Mammary epithelial cell (primary cell): ENCODE measurements at places on chromosomes 7 and 10. TPM values are rescaled to one million over a fixed set of nuclear protein-coding genes. Genes with fewer than 3 reads are reported as not detected.

DNA sequence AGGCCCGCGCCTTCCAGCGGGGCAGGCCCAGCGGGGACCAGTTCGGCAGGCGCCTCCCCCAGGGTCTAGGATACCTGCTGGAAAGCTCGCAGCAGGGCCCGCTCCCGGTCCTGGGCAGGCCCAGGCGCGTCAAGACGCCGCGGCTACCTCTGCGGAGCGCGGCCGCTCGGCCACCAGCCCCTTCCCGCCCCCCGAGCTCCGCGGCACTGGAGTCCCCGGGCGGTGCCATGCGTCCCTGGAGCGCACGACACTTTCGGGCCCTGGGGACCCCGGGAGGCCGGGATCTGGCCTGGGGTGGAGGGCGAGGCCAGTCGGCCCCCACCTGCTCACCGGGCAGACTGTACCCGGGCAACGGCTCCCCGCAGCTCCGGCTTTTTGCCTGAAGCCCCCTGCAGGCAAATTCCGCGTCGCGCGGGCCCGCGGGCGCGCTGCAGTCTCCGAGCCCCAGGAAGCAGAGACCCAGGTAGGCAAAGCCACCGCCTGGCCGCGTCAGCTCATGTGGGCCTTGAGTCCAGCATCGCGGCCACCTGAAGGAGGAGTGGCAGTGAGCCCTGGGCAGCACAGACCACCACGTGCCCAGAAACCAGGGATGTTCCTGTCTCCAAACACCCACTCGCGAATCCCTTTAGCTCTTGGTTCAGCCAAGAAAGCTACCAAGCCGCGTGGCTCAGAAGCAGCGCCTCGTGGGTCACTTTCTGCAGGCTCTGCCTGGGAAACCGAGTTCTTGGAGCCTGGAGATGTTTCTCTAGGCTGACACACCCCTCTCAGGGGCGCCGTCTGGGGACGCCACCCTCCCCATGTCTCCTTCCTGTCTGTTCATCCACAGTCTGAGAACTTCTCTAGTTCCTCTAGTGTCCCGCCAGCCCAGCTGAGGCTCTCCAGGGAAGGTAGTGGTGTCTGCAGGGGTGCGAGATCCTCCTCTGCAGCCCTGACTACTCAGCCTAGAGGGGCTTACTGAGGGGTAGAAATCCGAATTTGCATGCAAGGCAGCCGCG lies 46.1 kb upstream of the APBB1IP start:
- DNase-seq = no peak

DNA sequence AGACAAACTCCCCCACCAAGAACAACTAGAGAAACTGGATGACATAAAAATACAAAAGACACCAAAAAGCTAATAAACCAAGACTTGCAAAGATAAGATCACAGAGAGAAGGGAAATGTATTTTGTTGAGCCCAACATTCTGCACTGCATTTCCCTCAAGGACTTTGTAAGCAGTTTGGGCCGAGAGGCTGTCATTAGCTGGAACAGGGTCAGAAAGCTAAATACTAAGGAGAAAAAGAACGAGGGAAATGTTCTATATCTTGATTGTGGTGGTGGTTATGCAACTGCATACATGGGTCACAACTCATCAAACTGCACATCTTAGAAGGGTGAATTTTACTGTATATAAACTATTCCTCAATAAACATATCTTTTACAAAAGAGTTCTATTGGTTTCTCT lies 315.0 kb downstream of the IPMK start:
- DNase-seq = no peak

Gene SLC26A3
- not detected for total RNA-seq

- DNase-seq = no peak
These were observed 4.3 kb downstream of the HOXA11 start for GRCh38 chr7:27180431-27181420.

DNA sequence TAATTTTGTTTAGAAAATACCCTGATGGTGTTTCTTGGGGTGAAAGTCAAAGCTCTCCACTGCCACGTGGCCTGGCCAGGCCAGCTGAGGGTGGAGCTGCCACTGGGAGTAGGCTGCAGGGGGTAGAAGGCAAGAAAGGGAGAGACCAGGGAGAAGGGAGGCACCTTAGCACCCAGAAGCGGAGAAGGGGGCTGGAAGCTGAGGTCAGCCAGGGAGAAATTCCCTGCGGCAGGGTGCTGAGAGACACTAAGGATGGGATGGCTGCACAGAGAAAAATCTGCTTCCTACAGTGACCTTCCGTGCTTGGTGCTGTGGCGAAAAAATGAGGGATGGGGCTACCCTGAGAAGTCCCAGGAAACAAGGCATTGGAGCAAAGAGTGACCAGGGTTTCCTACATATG lies 143.7 kb downstream of the SLIT1 start:
- no peak for DNase-seq

Gene CRYGN
- not detected for total RNA-seq

DNA sequence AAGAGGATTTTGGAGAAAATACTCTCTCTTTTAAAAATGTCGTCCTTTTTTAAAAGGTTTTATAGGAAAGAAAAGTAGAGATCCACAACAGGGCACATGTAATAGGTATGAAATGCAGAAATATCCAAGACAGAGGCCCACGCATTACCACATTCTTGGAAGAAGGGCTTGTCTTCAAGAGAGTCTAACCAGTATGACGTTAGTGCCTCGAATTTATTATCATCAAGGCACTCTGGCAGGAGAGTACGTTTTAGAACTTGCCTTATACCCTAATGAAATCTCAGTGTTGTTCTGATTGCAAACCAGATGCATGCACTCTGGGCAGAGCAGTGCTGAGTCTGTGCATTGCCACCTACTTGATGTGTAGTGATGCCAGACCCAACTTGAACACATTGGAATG lies 342.6 kb upstream of the NFE2L3 start:
- no peak for DNase-seq

GRCh38 chr7:24721481-24722001 lies 35.7 kb downstream of the GSDME start:
- peak; percentile 62 for DNase-seq

DNA sequence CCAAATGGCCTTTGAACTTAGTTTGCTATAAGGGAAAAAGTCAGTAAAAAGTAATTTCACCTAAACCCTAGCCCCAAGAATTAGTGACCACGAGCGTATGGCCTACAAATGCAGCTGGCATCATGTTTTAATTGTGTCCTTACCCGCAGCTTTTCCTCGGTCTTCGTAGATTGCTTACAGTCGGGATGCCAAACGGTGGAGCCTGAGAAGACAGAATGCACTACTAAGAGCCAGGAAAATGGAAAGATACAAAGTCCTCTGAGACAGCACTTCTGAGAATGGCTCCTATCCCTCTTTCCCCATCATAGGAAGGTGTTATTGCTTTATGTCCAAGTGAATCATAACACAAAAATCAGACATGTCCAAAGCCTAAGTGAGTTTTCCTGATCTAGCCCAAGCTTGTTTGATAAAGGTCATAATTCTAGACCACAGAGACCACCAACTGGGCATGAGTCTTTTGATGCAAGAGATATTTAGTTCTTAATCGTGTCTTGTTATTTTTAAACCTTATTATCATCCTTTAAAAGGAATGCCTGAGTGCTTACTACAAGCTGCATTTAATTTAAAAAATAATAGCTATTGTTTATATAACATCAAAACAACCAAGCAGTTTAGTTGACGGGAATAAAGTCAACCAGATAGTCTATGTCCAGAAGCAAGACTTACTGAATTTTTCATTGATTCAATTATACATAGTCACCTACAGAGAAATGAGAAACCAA lies 83.7 kb upstream of the AFAP1L2 start:
- peak; percentile 85 for DNase-seq

- no peak for DNase-seq
These were observed 882 bp upstream of the LRRC61 start for GRCh38 chr7:150322114-150322832.

Gene SH2B2
- total RNA-seq = 2.9 and 3.4 TPM in 2 replicates

GRCh38 chr10:99450156-99450555 lies 19.7 kb upstream of the GOT1 start:
- DNase-seq = no peak

GRCh38 chr10:88271761-88272543 lies 311.2 kb downstream of the RNLS start:
- DNase-seq = peak; percentile 50

DNA sequence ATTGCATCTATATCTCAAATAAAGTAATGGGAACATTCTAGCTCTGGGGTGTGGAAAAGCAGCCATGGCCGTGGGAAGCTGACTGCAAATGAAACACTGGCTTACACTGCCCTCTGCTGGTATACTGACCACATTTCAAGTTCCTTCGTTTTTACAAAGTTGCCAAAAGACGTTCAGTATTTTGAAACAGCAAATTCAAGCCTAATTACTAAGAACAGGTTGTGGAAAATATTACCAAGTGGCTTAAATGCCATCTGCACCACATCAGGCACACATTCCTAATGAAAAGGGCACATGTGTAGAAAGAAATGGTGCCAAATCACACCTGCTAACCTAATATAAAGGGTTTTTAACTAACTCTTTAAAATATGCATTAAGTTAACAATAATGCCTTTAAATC lies 83.9 kb downstream of the JAZF1 start:
- DNase-seq = no peak
